ENCODE measurements at places on chromosomes 2 and 18. TPM values are rescaled to one million over a fixed set of nuclear protein-coding genes. Genes with fewer than 3 reads are reported as not detected.

The ASB18 gene
- not detected for total RNA-seq

The GALR1 gene
- total RNA-seq = not detected

The PROC gene
- 0.26 TPM for total RNA-seq

The EGR4 gene
- total RNA-seq = not detected

The CAVIN2 gene
- 26.8 TPM for total RNA-seq

The TOGARAM2 gene
- under 0.01 TPM for total RNA-seq

The CYP27C1 gene
- under 0.01 TPM for total RNA-seq

The SERPINB7 gene
- total RNA-seq = 0.07 TPM

The CYBRD1 gene
- total RNA-seq = 265 TPM

The CNGA3 gene
- total RNA-seq = not detected

The SLC16A14 gene
- 1.8 TPM for total RNA-seq

The FECH gene
- 30.4 TPM for total RNA-seq

Data from smooth muscle cell of the pulmonary artery (primary cell).